ENCODE measurements at places on chromosomes 13 and 19.
A peak's percentile ranks its signal among the peaks of the same experiment; 100 is the strongest.

DNA sequence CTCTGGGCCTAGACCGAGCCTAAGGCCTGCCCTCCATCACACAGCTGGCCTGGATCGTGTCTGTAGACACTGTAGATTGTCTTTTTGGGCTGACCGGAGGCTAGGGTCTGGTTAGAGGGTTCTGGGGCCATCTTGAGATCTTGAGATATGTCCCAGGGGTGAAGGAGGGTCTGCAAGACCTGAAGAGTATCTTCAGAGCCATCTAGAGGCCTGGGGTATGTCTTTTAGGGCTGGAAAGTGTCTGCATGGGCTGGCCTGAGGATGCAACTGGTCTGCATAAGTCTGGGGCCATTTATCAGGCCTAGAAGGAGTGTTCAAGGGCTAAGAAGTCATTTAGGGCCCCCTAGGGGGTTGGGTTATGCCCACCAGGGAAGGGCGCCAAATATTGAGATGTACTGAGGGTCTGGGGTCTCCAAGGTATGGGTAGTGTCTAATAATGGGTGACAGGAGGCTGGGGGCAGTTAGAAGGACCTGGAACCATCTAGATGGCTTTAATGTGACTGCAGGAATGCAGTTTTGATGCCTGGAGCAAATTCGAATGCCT lies 555 bp downstream of the SCAF1 start:
- no peak for DNase-seq

DNA sequence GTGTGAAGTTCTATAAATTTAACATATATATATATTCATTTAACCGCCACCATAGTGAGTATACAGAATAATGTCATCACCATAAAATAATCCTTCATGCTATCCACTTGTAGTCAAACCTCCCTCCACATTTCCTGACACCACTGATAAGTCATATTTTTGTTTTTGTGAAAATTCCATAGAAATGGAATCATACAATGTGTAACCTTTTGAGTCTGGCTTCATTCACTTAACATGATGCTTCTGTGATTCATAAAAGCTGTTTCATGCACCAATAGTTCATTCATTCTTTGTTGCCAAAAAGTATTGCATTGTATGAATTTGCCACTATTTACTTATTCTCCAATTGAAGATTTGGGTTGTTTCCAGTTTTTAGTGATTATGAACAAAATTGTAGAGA lies 497.5 kb upstream of the PCDH20 start:
- DNase-seq: no peak

GRCh38 chr13:27104606-27105005 lies 67.0 kb downstream of the USP12 start:
- DNase-seq: no peak

DNA sequence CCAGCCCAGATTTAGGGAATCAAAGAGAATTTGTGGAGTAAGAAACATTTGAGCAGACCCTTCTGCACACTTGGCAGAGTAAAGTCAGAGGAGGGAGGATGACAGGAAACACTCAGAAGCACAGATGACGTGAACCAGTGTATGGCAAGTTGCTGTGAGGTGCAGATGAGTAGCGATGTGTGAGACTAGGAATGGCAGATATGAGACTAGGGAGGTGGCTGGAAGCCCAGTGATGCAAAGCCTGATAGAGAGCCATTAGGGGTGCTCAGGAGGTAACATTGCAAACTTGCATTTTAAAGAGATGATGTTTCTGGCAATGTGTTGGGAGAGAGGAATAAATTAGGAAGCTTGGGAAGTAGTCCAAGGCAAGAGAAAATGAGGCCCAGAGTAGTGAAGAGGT lies 44.0 kb downstream of the PCDH17 start:
- DNase-seq: no peak

GRCh38 chr19:13079542-13079986 lies 23.1 kb downstream of the LYL1 start:
- DNase-seq: no peak

GRCh38 chr19:50952910-50953309 lies at the start of gene KLK5:
Gene KLK5, minus strand, starts transcription at chr19:50953038. Its CDS starts 381 bp downstream, at chr19:50952657.
- peak; percentile 37 for DNase-seq

- DNase-seq: peak; percentile 99
Observed at GRCh38 chr19:50658441-50659317, 9.4 kb downstream of the C19orf81 start.

- no peak for DNase-seq
Observed at GRCh38 chr13:74329962-74330361, 195.8 kb upstream of the KLF12 start.

DNA sequence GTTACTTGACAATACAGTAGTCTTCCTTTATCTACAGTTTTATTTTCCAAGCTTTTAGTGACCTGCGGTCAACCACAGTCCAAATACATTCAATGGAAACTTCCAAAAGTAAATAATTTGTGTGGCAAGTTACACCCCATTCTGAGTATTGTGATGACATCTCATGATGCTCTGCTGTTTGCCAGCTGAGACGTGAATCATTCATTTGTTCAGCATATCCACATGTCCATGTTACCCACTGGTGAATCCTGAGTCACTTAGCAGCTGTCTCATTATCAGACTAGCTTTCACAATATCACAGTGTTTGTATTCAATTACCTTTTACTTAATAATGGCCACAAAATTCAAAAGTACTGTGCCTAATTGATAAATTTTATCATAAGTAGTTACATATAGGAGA lies 179.8 kb downstream of the PRR20E start:
- no peak for DNase-seq

GRCh38 chr13:98819382-98820010 lies 67.0 kb upstream of the SLC15A1 start:
- no peak for DNase-seq

DNA sequence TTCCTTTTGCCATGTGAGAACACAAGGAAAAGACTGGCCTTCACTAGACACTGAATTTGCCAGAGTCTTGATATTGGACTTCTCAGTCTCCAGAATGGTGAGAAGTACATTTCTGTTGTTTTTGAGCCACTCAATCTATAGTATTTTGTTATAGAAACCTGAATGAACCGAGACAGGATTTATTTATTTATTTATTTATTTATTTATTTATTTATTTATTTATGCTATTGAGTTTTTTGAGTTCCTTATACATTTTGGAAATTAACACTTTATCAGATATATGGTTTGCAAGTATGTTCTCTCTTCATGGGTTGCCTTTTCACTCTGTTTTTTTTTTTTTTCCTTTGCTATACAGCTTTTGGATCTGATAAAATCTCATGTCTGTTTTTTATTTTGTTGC lies 319.0 kb upstream of the PCDH20 start:
- DNase-seq: no peak

GRCh38 chr13:71303144-71303543 lies 563.9 kb downstream of the DACH1 start:
- DNase-seq: no peak

All from H54 (cell line).